NCI-H187 treated with DMSO at 0.1 percent for 48 hours (cell line): ENCODE measurements at places on chromosomes 3 and 15.

DNA sequence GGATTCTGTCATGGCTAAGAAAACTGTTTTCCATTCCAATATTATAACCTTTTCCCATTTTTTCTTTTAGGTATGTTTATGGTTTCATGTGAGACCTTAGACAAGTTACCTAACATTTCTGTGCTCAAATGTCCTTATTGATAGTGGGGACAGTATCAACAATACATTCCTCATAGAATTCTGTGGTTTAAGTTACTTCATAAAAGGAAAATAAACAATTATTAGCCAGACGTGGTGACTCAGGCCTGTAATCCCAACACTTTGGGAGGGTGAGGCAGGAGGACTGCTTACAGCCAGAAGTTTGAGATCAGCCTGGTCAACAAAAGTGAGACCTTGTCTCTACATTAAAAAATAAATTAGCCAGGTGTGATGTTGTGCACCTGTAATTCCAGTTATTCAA is 436.8 kb upstream of the CNTN4 start:
- no peak for DNase-seq

- no peak for DNase-seq
Observed at GRCh38 chr3:29577250-29577649, 296.4 kb downstream of the RBMS3 start.

GRCh38 chr3:123552095-123552714 is 32.6 kb downstream of the HACD2 start:
- no peak for DNase-seq

GRCh38 chr15:42231088-42231487 is 23.0 kb upstream of the VPS39 start:
- DNase-seq = no peak

GRCh38 chr15:55407498-55408011 is 604 bp downstream of the CCPG1 start:
- DNase-seq = no peak

GRCh38 chr15:100771746-100772145 is 107.9 kb upstream of the ALDH1A3 start:
- no peak for DNase-seq

DNA sequence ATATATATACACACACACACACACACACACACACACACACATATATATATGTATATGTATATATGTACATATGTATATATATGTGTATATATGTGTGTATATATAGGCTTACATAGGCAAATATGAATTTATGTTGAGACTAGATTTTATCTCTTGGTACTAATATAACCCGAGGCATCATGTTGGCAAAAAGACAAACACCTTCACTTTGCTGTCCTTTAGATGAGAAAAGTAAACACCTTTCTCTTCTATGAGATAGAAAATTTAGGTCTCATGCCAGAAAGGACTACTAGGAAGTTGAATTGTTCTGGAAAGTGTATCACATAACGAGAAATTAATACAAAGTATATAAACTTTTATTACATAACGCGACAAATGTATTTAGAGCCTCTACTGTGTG is 19.6 kb upstream of the LEO1 start:
- DNase-seq = no peak

DNA sequence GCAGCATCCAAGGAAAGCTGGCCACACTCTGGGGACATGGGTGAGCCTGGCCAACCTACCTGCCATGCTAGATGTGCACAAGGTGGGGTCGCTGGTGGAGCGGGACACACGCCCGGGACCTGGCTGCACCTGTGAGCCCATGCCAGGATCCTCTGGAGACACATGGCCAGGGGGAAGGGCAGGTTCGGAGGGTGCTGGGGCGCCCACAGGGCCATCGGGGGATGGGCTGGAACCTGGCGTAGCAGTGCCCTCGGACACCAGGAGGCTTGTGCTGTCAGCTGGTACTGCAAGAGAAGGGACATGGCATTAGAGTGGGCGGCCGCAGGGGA is 143.4 kb downstream of the NSMCE3 start:
- no peak for DNase-seq

- DNase-seq = no peak
Observed at GRCh38 chr15:63134245-63134985, 12.8 kb downstream of the LACTB start.

DNA sequence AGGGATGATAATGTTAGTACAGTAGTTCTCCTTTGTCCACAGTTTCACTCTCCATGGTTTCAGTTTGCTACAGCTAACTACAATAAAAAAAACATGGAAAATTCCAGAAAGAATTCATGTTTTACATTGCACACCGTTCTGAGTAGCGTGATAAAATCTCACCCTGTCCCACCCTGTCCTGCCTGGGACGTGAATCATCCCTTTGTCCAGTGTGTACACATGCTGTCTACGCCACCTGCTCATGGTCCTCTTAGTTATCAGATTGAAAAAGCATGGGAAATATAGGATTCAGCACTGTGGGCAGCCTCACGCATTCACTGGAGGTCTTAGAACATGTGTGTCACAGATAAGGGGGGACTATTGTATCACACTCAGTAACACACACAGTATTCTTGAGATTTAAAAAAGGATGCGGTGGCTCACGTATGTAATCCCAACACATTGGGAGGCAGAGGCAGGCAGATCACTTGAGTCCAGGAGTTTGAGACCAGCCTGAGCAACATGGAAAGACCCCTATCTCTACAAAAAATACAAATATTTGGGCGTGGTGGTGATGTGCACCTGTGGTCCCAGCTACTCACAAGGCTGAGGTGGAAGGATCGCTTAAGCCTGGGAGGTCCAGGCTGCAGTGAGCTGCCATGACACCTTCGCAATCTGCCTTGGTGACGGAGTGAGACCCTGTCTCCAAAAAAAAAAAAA is 8.7 kb upstream of the FLNB start:
- no peak for DNase-seq

DNA sequence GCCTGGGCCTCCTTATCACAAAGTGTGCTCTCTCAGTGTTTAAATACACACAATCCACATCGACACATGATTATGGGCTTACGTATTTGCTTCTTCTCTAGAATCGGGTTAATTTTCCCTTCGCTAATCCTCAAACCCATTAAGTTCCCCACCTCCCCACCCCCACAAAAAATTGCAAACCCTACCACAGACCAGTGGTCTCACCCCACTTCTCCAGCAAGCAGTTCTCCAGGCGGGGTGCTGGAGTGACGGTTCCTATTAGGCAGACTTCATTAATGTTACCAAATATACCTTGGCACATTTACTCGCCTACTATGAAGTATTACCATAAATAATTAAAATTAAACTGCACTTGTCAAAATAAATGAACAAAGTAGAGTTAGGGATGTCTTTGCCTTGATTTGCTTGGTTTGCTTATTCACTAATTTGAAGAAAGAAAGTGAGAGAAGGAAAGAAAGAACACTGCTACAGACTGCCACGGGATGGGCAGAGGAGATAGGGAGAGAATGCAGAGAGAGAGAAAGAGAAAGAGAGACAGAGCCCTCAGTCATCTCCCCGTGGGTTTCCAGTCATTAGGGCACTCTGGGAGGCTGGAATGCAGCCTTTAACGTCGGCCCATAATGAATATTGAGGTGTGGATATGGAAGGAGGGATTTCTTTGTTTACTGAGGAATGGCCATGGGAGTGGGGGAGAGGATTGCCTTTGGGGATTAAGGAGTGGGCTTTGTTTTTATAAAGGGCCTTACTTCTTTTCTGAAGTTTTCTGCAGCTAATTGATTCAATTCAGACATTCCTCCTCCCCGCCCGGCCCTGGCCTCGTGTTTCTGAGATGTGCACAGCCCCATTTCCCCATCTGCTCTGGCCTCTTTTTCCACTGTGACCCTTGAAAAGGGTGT is 39.7 kb upstream of the POLG start:
- no peak for DNase-seq

DNA sequence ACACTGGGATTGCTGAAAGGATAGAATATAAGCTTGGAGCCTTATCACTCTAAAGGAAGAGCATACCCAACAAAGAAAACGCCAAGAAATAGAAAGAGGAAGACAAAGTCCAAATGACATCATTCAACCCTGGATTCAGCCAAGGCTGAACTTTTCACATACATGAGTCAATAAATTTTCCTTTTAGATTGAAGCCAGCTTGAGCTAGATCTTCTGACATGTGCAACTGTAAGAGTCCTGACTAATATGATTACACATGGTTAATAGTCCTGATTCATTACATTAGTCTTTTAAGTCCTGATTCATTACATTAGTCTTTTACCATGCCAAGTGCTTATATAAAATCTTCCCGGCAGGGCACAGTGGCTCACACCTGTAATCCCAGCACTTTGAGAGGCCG is 13.6 kb upstream of the DENND6A start:
- no peak for DNase-seq

DNA sequence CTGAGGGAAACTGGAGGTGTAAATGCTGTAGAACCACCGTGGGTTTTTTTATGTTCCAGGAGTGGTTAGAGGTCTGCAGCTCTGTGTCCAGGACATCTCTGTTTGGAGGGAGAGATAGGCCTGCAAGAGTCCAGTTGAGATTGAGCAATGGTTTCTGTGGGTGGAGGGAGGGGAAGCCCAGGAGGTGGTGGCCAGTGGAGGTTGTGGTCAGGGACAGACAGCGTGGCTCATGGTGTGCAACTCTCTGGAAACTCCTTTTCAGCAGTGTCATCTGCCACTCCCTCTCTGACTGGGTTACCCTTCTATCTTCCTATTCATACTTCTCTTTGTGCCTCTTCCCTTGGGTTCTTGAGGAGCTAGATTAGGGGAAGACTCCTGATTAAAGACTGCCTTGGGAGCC is 9.6 kb downstream of the XCR1 start:
- no peak for DNase-seq

GRCh38 chr3:160010578-160010977 is 21.9 kb downstream of the IL12A start:
- DNase-seq = no peak

- no peak for DNase-seq
Observed at GRCh38 chr3:40108643-40109042, 200.9 kb upstream of the EIF1B start.

- DNase-seq = no peak
Observed at GRCh38 chr3:185297867-185298266, 44.0 kb upstream of the EHHADH start.

DNA sequence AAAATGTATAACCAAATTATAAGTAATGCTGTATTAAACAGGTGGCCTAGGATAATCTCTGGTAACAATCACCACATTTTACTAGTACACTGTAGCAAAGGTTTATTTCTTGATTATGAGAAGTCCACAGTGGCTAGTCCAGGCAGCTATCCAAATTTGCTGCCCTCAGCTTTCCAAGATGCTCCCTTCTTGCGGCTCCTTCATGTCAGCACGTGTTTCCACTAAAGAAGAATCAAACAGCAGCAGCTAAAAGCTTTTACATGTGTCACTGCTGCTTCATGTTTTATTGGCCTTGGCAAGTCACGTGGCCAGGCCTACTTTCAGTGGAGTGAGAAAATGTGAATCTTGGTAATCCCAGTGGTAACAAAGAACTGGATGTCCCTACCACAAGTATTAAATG is 5.6 kb upstream of the RBMS3 start:
- no peak for DNase-seq

DNA sequence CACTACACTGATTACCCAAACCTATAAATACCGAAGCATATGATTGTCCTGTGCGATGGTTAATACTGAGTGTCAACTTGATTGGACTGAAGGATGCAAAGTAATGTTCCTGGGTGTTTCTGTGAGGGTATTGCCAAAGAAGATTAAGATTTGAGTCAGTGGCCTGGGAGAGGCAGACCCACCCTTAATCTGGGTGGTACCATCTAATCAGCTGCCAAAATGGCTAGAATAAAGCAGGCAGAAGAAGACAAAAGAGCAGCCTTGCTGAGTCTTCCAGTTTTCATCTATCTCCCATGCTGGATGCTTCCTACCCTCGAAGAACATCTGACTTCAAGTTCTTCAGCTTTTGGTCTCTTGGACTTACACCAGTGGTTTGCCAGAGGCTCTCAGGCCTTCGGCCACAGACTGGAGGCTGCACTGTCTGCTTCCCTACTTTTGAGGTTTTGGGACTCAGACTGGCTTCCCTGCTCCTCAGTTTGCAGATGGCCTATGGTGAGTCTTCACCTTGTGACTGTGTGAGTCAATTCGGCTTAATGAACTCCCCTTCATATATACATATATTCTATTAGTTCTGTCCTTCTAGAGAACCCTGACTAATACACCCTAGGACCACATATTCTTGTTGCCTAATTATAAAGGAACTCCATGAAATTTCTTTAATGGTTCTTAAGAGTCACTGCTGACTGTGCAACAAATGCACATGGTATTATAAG is 31.7 kb downstream of the CSNK1G1 start:
- no peak for DNase-seq
